ENCODE measurements at places on chromosomes 12 and 14.

DNA sequence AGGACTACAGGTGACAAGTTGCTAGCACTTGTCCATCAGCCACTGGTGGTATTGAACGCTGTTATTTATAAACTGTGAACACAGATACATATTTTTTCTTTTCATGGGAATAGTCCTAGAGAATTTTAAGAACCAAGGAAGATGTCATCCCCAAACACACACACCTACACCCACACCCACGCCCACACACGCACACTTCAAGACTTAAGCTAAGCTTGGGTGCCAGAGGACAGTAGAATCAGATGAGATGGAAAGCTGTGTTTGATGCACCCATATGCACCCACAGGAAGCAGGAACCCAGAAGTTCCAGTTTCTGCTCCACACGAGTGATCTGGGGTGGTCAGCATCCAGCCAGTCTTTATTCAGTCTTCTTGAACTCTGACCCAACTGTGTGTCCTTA is 348.3 kb downstream of the KCNH5 start:
- no peak for DNase-seq

GRCh38 chr12:28759333-28759732 is 389.7 kb upstream of the FAR2 start:
- no peak for DNase-seq

DNA sequence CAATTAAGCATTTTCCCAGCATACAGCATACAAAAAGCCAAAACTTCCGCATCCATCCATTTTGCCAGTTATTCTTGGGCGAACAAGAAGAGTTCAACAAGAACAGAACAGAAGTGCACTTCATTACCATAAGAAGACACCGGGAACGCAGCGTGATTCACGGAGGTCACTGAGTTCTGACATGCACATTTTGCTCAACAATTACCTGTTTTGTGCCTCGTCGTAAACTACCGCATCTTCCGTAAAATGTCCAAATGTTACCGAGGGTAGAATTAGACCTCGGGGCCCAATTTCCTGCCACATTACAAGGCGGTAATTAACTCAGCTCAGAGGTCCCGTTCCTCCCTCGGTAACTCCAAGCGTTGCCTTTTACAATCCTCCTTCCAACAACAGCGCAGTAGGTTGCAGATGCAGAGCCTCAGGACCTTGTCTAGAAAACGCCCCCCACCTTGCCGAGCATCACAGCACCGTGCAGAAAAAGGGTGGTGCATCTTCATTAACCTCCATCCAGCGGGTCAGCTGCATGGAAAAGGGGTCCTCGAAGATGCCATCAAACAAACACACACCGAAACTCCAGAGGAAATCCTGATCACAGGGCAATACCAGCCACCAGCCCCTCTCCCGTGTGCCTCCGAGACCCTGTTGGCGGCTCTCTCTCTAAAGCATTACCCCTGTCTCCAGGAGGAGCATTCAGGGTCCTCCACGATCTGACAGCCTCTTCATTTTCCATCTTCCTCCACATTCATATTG is 125.2 kb downstream of the BCL11B start:
- DNase-seq, result no peak

DNA sequence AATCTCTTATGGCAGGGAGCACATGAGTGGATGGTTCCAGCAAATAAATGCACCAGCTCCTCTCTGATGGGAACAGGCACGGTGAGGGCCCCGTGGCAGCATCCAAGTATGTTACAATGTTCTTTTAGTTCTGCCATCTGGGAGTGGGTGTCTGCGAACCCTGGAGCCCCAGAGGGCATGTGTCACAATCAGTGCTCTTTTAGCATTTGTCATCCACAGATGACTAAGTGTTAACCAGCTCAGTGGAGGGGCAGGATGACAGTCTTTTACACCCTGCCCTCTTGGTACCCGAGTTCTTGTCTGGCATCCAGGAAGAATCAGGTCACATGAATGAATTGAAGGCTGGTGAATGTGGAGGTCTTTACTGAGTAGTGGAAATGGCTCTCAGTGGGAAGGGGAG is 560.4 kb upstream of the FLRT2 start:
- DNase-seq, result no peak

- no peak for DNase-seq
Measured at GRCh38 chr12:152440-152839, 61.5 kb downstream of the SLC6A12 start.

GRCh38 chr12:2270846-2271245 is 218.1 kb downstream of the CACNA1C start:
- DNase-seq, result no peak

DNA sequence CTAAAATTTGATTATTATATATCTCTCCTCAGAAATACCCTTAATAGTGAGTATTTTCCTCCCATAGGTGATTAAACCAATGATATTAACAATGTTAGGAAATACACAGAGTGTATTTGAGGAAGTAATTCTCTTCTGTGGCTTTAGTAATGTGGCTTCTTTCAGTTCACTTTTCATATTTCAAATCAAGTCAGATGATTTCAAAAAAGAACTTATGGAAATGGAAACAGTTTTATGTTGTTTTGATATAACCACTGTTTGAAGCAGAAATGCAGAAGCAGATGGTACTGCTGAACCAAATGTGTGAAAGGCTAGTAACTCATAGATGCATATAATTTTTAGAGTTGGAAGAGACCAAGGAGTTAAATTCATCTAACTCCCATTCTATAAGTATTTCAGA is 1.9 kb upstream of the GPR33 start:
- DNase-seq, result no peak

DNA sequence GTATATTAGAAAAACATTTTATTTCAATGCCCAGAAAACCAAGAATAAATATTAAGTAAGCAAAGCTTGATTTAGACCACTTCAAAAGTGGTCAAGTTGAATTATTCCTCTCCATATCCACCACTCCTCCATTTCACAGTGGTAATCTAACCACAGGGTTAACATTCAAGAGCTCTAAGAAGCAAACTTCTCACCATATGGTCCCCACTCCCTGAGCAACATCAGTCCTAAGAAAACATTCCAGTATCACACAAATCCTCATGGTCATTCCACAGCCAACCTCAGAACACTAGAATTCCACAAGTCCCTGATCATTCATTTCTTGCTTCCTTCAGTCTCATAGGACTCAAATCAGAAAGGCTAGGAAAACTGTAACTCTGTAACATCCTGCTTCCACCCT is 47.9 kb downstream of the ST8SIA1 start:
- no peak for DNase-seq

DNA sequence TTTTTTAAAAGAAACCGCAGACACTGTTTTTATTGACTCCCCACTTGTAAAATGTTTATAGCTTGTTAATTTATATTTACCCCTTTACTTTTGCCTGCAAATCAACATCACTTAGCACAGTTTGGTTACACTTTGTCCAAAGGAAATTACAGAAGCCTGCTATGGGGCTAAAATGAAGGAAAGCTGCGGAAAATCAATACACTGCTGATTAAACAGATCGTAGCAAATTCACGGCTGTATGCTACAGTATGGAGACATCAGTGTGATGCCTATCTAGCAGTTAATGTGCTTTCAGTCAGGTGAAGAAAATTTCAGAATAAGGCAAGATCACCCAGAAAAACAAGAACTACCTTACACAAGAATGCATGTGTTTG is 110.0 kb downstream of the FOXG1 start:
- no peak for DNase-seq

DNA sequence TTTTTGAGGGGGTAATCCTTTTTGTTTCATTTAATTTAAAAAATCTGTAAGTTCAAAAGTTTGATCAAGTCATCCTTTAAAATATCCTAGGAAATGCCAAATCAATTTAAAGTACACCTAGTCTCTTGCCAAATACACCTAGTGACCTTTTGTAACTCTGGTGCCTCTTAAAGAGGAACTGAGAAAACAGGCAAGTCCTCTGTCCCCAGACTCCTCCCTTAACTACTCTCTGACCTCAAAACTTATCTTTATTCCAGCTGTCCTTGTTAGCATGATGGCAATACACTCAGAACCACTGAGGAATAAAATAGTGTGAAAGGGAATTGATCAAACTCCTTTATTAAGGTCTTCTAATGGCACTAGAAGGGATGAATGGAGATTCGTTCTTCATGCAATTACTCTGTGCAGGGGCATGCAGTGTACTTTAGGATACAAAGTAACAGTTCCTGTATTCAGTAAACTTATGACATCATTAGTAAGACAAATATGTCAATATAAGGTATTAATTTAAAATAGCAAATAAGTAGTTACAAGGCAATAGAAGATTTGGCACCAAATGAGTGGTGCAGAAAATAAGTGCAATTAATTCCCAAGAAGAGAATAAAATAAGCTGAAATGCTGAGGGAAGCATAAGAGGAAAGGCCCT is 3.3 kb downstream of the FAR2 start:
- DNase-seq, result no peak

GRCh38 chr12:52147367-52147963 is 44.3 kb downstream of the KRT80 start:
- no peak for DNase-seq

GRCh38 chr12:99495799-99496198 is 151.8 kb upstream of the GARIN6 start:
- no peak for DNase-seq

DNA sequence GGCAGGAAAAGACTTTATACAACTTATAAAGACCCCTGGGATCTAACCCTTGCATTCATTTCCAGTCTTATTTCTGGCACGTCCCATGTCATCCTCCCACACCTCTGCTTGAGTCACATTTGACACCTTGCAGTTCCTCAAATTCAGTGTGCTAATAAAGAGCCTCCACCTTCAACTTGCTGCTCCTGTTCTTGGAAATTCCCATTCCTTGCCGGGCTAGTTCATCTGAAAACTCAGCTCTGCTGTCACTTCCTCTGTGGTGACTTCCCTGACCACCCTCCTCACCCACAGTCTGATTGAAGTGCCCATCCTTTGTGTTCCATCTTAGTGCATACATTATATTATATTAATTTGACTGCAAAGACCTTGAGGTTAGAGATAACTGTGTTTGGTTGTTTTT is 37.4 kb upstream of the PSMA6 start:
- DNase-seq, result no peak

GRCh38 chr12:45475594-45475993 is 253.9 kb upstream of the ARID2 start:
- DNase-seq, result no peak

DNA sequence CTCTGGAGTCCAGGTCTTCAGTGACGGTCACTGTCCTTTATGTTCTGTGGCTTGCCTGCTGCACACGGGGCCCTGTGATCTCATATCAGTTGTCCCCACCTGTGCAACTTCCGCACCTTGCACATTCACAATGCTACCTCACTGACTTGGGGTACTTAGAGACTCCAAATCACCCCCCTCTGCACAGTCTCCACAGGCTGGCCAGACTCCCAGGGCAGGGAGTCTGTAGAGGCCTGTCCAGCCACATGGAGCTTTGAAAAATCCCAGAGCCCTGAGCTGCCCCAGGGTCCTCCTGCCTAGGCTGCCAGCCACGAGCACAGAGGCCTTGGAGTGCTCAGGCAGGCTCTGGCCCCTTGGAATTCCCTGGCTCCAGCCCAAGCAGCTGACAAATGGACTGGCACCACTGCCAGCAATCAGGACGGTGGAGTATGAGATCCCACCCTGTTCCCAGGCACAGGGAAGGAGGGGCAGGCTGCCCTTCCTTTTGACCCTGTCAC is 26.4 kb downstream of the CMKLR1 start:
- no peak for DNase-seq

DNA sequence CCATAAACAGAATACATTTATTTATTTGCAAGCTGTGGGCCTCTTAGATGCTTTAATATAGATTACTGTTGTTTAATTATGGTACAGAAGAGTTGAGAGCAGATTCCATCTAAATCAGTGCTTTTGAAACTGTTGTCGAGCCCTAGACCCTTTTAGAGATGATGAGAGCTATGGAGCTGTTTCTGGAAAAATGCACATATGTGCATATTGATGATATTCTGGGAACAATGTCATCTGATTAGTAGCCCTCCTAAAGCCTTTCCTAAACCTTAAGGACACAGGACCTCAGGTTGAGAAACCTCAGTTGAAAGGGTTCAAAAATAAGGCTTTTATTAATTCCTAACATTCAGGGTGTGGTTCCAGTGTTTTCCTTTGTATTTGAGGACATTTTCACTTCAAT is 11.7 kb downstream of the PRKCH start:
- no peak for DNase-seq

- no peak for DNase-seq
Measured at GRCh38 chr12:108915632-108916133, 35.8 kb downstream of the DAO start.

- DNase-seq, result no peak
Measured at GRCh38 chr14:88380405-88380804, 5.1 kb upstream of the SPATA7 start.

DNA sequence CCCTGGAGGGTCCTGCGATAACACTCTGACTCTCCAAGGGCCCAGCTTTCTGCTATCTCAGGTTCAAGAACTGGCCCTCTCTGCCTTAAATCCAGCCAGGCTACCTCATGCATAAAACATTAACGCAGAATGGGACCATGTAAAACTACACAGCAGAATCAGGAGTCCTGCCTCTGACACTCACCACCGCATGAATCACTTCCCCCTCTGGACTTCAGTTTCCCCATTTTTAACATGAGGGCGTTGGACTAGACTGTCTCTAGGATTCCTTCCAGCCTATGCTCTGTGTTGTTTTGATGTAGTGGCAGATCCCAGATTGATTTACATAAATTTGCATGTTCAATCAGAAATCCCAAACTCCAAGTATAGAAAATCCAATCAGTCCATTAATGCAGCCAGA is 3.3 kb downstream of the NCKAP5L start:
- DNase-seq, result no peak

DNA sequence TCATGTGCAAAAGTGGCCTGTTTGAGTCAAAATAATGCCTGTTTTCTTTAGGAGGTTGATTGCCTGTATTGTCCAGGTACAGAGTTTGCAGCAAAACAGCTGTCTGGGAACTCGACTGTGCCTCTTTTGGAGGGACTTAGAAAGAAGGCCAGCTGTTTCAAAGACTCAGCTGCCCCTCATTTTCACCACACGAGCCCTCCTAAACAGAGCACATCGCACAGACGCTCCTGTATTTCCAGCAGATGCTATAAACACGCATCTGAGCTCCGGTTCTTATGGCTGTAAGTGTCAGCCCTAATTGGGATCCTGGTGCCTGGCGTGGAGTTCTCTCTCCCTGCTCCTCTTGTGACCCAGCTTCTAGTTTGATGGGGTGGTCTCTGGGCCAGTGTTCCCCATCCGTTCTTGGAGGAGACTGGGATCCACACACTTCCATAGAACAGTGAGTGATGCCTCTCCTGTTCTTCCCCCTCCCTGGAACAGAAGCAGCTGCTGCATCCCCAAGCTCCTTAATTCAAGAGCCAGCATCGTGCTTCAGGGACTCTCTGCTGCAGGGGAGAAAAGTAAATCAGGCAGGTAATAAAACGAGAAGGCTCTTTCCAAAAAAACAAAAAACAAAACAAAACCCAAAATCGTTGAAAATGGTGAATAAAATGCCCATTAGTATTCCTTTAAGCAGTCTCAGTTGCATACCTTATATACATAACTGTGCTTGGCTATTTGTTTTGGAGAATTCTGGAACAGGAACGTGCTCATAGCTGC is 269.0 kb downstream of the SLC15A4 start:
- no peak for DNase-seq

GRCh38 chr12:66011731-66012130 is 118.8 kb downstream of the LLPH start:
- DNase-seq, result no peak

GRCh38 chr14:104545942-104546501 is 33.5 kb upstream of the C14orf180 start:
- DNase-seq, result no peak

- no peak for DNase-seq
Measured at GRCh38 chr12:57340104-57340503, 89.1 kb upstream of the STAC3 start.

- DNase-seq, result no peak
Measured at GRCh38 chr14:101226265-101226602, 322.7 kb upstream of the RTL1 start.

Data from stimulated activated CD4-positive, alpha-beta T cell treated with anti-CD3 and anti-CD28 coated beads, Interleukin-4, amount 100 ng/mL, for 4 hours (primary cell).